Kidney tubule cell (primary cell): ENCODE measurements at places on chromosomes 4 and X.

- DNase-seq: no peak
Measured at GRCh38 chrX:153804100-153804595, 9.7 kb downstream of the SSR4 start.

DNA sequence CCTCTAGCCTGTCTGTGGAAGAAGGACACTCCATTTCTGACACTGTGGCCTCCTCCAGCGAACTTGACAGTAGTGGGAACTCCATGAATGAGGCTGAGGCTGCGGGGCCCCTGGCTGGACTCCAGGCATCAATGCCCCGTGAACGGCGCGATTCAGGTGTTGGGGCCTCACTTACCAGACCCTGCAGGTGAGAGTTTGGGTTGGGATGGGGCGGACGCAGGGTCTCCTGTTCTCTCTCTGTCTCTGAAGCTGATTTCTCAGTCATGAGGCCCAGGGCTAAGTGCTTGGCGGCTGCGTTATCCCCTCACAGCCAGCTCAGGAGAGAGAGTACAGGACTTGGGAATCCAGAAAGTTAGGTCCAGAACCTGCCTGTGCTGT, 71.0 kb downstream of the STARD8 start:
- no peak for DNase-seq

DNA sequence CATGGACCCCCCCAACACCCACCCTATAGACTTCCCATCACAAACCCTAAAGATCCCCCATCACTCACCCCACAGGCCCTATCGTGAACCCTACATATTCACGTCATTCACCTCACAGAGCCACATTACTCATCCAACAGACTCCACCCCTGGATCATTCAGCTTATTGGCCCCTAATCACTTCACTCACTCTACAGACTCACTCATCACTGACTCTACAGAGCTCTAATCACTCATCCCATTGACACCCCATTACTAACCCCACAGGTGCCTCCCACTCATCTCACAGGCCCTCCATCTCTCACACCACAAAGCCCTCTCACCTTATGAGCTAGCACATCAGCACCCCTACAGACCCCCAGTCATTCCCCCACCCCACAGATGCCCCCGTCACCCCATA, 6.3 kb upstream of the TBC1D25 start:
- no peak for DNase-seq

DNA sequence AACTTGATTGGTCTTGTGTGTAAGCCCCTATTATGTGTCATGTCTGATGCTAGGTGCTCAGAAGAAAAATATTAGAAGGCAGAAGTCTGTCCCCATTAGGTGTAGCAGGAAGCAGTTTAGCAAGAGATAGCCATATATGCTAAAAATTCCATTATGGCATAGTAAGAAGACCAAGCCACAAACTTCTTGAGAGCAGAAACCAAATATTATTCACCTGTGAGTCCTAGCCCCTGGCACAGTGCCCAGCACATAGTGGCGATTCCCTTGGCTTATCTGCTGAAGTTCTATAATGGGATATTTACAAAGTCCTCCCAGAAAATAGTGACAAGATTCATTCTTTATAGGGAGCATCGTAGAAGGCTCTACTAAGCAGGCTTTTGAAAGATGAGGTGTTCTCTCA, 174.4 kb downstream of the RAB28 start:
- DNase-seq: peak; percentile 46

- no peak for DNase-seq
Measured at GRCh38 chrX:13096728-13097127, 52.3 kb upstream of the FAM9C start.

- DNase-seq: no peak
Measured at GRCh38 chrX:63561425-63561824, 210.3 kb upstream of the SPIN4 start.

GRCh38 chr4:91447168-91447567, 856.6 kb upstream of the GRID2 start:
- DNase-seq: no peak

- no peak for DNase-seq
Measured at GRCh38 chrX:49661881-49662280, 33.9 kb downstream of the PAGE1 start.

GRCh38 chrX:148290931-148291330, 209.5 kb upstream of the AFF2 start:
- DNase-seq: peak; percentile 8

- DNase-seq: no peak
Measured at GRCh38 chr4:173763389-173763788, 233.4 kb upstream of the HAND2 start.

DNA sequence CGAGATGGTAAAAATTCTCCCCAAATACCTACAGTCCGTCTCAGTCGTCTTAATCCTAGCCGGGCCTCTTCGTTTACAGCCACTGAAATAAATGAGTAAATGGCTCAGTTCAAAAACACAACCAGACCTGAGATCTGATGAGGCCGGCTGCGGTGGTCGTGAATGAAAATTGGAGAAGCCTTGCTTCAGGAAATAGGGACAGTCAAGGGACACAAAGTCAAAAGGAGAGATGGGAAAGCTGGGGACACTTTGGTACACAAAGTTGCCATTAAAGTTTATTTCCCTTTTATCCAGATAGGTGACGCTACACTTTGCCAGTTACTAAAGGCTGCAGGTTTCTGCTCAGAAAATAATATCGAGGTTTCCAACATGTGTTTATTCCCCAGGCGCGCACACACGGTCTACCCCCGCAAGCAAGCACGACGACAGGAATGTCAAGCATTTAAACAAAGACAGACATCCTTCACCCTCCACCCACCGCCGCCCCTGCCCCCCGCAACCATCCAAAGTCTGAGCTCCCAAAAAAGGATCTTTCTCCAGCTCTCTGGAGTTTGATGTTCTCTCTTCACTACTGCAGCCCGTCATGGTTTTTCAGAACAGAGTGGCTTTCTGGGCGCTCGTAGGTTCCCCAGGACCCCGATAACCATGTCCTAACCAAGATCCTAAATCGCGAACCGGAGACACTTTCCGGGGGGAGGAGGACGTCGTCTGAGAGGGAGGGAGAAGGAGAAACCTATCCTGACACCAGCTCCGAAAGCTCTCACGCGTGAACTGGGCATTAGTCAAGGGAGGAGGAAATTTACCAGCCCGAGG, 1.3 kb upstream of the PCDH7 start:
- DNase-seq: peak; percentile 2

GRCh38 chr4:148302416-148302815, 139.8 kb downstream of the NR3C2 start:
- no peak for DNase-seq
